ENCODE measurements at places on chromosomes 2 and 18. TPM values are rescaled to one million over a fixed set of nuclear protein-coding genes. Genes with fewer than 3 reads are reported as not detected.

Gene CHRNG
- total RNA-seq: not detected

Gene PDCD1
- 9.5 TPM for total RNA-seq

Gene CYRIA
- total RNA-seq: 1.3 TPM

Gene PARD3B
- 1.9 TPM for total RNA-seq

Gene CDK15
- not detected for total RNA-seq

Gene SERPINB10
- not detected for total RNA-seq

Gene SERPINB4
- not detected for total RNA-seq

Gene NEB
- total RNA-seq: 1.2 TPM

Gene SPP2
- total RNA-seq: not detected

Gene ACTG2
- total RNA-seq: not detected

Gene SOX11
- not detected for total RNA-seq

DNA sequence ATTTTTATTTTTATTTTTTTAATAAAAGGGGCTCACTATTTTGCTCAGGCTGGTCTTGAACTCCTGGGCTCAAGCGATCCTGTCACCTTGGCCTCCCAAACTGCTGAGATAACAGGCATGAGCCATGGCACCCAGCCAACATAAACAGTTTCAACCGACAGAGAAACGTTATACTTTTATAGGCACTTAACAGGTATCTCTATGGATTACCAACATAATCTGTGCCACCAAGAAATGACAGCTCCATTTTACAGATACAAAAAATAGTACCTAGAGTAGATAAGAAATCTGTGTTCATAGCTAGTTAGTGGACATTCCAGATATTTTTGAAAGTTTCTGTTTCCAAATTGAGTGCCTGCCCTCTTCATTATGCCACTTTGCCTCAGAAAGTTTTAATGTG, 1316.7 kb downstream of the LRP1B start:
- no peak for DNase-seq

- no peak for DNase-seq
Measured at GRCh38 chr2:219695145-219695709, 67.8 kb downstream of the SLC4A3 start.

GRCh38 chr2:320561-320960, 32.7 kb upstream of the ALKAL2 start:
- no peak for DNase-seq

GRCh38 chr2:230557065-230557464, 141.1 kb downstream of the SP100 start:
- DNase-seq: no peak

GRCh38 chr2:46831051-46831868, 84.3 kb downstream of the MCFD2 start:
- DNase-seq: no peak

DNA sequence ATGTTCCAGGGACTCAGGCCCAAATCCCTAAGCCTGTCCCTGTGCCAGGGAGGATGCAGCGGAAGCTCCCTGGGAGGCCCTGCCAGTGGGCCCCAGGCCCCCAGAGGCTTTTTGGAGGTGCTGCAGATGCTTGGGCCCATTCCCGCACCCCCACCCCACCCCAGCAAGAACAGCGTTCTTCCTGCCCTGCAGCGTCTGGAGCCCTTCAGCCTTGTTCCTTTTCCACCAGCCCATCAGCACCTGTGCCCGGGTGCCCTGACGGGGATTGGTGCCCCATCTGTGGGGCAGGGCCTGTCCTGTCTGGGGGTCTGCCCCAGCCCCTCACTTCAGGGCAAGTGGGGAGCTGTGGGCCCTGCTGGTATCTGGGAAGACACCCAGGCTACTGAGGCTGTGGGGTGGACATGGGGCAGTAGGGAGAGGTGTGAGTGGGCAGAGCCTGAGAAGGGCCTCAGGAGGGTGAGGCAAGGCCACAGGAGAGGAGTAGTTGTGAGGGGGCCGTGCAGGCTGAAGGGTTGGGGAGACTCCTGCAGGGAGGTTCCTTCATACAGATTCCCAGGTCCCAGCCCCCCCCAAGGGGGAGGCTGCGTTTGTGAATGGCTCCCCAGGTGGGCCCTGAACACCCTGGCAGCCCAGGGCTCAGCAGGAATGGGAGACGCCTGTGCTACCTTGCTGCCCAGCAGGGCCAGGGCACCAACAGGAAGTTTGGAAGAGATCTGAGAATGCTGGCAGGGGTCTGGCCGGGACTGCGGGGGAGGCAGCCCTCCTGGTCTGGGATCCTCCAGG, 2.4 kb downstream of the RNPEPL1 start:
- DNase-seq: no peak

DNA sequence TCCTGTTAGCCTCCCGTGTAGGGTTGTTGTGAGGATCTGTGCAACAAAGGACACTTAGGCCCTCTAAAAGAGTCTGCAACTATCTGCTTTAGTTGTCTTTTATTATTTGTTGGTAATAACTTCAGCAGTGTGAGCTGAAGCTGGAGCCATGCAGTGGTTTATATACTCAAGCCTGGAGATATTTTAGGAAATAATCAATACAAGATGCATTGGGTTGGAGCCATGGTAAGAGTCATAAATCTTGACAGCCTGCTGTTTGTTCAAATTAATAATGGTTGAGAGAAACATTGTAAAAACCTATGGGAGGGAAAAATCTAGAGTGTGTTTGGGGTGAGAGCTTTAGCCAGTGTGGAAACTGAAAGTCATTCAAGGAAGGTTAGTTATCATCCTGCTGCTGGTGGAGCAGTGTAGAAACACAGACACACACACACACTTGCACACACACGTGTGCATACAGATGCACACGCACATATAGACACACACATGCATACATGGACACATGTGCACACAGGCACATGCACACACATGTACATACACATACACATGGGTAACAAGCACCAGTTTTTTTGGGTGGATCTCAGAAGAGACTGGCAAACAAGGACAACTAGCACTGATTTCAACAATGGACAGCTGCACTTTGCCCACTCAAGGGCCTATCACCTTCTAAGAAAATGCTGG, 51.0 kb downstream of the ACOXL start:
- DNase-seq: no peak

DNA sequence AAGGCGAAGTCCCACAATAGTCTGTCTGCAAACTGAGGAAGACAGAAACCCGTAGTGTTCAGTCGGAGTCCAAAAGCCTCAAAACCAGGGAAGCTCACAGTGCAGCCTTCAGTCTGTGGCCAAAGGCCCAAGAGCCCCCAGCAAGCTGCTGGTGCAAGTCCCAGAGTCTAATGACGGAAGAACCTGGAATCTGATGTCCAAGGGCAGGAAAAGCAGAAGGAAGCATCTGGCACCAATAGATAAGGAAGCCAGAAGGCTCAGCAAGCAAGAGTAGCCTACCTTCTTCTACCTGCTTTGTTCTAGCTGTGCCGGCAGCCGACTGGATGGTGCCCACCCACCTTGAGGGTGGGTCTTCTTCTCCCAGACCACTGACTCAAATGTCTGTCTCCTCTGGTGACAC, 21.8 kb downstream of the CFAP210 start:
- no peak for DNase-seq

- no peak for DNase-seq
Measured at GRCh38 chr18:48670751-48671560, 132.1 kb downstream of the CTIF start.

DNA sequence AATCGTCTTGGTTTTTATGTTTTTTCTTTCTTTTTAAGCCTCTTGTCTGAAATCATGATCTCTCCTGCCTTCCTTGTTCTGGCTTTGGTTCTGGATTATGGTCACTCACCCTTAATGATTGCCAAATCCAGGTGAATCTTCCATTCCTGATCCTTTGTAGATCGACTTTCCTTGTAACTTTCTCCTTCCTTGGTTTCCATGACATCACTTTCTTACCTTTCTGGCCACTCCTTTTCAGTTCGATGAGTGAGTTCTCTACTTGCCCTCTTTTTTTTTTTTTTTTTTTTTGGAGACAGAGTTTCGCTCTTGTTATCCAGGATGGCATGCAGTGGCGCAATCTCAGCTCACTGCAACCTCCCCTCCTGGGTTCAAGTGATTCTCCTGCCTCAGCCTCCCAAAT, 139.1 kb upstream of the LTBP1 start:
- no peak for DNase-seq

- no peak for DNase-seq
Measured at GRCh38 chr2:65856928-65857327, 424.5 kb upstream of the SPRED2 start.

DNA sequence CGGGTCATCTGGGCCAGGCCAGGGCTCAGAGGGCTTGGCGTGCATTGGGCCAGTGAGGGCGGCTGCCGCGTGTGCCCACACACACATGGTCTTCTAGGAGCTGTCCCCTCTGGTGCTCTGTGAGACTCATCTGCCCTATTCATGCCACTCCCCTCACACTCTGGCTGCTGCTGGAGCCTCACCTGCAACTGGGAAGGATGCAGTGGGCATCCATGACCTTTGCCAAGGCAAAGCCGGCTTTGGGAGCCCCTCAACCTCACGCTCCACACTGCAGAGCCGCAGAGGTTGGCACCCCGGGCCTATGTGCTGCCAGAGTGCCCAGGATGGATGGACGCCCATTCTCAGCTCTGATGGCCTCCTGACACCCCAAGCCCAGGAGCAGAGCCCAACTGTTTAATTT, 330.2 kb upstream of the SALL3 start:
- no peak for DNase-seq

- no peak for DNase-seq
Measured at GRCh38 chr2:148968776-148969319, 69.7 kb upstream of the LYPD6B start.

- DNase-seq: no peak
Measured at GRCh38 chr2:119760956-119761275, 1.2 kb downstream of the PTPN4 start.

DNA sequence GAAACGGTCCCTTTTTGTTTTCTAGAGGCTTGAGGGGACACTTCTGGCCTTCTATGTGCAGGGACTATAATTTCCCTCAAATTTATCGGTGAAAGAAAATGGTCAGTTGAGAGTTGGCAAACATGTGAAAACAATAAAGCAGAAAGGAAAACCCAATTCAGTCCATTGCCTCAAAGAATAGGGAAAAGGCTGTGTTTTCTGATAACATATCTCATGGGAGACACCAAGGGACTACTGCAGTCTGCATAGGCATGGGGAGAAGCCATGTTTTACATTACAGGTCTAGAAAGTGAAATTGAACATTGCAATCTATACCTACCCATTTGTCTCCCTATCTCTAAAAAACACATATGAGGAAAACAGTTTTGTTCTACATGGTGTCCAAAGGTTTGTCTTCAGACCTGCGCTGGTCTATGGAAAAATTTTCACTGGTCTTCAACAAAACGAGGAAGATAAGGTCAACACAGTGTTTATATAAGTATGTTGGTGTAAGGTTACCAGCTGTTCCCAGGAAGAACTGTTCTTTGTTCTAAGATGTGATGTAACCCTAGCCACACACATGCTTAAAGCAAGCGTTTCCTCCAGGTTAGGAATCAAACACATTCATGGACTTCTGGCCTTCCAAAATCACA, 179.7 kb downstream of the MREG start:
- DNase-seq: no peak

GRCh38 chr18:42801706-42802105, 313.8 kb downstream of the RIT2 start:
- no peak for DNase-seq

DNA sequence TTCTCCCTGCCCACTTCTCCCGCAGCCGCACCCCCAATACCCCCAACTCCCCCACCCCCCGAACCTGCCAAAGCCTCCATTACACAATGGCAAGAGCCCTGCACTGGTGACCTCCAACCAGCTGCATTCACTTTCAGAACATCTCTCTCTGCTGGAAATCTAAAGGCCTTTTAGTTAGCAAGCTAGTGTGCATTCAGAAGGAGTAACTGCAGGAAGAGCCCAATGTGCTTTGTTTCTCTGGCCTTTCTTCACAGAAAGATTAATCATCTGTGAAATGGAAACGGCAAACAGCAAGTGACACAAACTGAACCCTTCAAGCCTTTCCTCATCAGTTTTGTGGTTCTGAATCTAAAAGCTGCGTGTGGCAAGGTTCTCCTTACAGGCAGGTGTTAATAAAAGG, 124.2 kb downstream of the OLA1 start:
- DNase-seq: no peak

GRCh38 chr2:234708717-234709116, 211.8 kb upstream of the ARL4C start:
- DNase-seq: no peak

- DNase-seq: no peak
Measured at GRCh38 chr2:101150306-101151145, 656 bp downstream of the TBC1D8 start.

- DNase-seq: no peak
Measured at GRCh38 chr2:37501113-37501512, 156.7 kb downstream of the QPCT start.

DNA sequence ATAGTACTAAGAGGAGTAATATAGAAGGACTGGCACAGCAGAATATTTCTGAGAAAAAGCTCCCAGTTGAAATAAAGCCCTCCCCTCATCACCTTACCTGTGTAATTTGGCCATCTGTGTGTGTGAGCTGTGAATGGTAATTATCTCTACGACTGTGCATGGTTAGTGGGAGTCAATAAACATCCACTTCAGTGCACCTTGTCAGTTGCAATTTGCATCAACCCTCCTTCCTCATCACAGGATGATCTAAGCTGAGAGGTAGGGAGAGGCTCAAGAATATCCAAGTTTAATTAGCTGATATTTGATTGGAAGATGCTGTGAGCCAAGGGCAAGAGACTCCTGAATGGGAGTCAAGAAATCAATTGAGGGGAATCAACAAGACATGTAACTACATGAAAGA, 694.9 kb upstream of the KLHL29 start:
- no peak for DNase-seq
